ENCODE measurements at places on chromosomes 3 and 15.

DNA sequence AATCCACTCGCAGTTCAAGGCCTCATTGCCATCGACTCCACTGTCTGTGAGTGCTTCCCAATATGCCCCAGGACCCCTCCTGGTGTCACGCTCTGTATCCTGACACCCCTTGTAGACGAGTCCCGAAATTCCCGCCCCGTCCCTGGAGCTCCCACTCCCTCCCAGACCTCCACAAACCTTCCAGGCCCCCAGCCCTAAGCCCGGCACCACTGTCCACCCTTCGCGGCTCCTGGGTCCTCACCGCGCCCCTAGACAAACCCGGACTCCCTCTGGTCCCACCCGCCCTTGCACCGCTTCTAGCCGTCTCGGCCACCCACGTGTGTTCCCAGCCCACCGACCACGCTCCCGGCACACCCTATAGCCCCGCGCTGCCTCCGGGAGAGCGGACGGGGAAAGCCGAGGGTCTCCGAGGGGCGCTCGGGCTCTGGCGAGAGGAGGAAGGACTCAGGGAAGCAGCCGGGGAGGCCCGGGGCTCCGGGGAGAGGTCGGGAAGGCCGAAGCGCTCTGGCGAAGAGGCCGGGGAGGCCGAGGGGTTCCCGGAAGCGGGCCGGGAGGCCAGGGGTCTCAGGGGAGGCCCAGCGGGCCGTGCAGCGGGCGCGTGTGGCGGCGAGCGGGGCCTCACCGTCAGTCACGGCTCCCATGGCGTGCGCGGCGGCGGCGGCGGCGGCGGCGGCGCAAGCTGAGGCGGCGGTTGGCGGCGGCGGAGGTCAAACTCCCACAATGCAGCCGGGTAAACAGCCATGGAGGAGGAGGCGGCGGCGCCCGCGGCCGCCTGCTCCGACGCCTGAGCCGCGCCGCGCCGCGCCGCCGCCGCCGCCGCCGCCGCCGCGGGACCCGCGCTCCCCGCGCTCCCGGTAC lies at the start of the genes ATXN7 and THOC7:
ATXN7 (plus strand) TSS at position 718 of the 858 bp plus-strand sequence. CDS start 48,732 bp downstream, outside the sequence.
THOC7 (minus strand) TSS at position 656 of the 858 bp plus-strand sequence; CDS start at position 641, 15 bp downstream.
- peak; percentile 65 for DNase-seq

DNA sequence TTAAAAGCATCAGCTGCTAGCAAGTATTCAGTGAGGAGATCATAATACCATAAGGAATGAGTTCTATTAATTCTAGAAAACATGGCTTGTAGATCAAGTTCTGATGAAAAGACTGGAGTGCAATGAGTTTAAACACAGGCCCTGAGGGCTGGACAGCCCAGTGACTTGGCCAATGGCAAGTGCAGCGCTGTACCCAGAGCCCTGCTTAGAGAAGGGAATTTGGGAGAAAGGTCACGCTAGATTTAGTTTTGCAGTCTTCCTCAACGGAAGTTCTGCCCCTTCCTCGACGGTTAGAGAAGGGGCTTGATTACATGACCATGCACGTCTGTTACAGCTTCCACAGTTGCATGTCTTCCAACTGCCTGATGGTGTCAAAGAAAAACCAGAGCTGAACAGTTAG lies 4.0 kb downstream of the TMEM212 start:
- no peak for DNase-seq

DNA sequence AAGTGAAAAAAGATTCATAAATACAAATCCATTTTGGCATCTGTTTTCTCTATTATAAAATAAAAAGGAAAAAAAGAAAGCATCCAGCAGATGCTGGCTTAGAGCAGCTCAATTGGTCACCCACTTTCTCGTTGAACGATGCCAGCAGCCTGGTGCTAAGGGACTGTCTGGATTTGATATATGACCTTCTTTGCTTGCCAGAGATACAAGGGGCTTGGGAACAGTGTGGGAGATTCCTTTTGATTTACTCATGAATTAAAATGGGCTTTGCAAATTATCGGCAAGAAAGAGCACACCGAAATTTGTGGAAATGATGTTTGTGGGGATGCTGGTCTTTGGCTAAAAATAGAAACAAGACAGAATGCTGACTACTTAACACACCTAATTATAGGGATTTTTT lies 210.3 kb upstream of the STT3B start:
- DNase-seq: no peak

DNA sequence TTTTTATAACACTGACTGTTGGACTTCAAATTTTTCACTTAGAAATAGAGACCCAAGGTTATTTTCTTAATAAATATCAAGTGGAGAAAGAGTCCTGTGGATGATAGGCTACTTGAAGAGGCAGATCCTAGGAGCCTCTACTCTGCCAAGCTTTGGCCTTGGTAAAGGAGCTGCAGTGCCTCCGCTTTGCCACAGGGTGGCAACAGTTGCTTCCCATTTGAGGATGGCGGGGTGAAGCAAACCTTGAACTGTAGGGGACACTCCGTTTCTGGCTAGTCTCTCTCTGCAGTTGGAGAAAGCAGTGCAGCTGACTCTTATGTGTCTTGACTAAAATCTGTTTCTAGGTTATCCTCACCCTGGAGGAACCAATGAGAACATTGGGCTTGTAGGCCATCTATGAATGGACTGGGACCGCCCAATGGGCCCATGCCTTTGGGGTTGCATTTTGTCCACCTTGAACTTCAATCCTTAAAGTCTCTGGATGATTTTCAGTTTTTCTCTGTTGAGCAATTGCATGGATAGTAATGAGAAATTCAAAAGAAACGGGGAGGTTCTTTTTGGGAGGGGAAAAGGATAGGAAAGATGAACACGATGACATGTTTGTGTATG lies 9.8 kb downstream of the SCG5 start:
- DNase-seq: peak; percentile 56

DNA sequence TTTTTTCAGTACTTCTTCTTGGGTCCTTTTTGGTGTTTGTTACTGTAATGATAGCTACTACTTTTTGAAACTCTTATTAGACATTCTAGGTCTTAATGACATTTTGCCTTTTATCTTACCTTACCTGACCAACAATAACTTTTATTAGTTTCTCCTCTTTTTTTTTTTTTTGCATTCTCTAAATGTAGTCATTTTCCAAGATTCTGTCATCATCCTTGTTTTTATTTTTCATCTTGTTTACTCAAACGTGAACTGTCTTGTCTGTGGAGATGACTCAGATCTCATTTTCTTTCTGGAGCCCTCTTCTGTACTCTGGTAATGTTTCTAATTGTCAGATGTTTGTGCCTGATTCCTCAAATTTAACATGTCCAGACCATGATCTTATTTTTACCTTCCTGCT lies 2.9 kb downstream of the ABHD5 start:
- no peak for DNase-seq

DNA sequence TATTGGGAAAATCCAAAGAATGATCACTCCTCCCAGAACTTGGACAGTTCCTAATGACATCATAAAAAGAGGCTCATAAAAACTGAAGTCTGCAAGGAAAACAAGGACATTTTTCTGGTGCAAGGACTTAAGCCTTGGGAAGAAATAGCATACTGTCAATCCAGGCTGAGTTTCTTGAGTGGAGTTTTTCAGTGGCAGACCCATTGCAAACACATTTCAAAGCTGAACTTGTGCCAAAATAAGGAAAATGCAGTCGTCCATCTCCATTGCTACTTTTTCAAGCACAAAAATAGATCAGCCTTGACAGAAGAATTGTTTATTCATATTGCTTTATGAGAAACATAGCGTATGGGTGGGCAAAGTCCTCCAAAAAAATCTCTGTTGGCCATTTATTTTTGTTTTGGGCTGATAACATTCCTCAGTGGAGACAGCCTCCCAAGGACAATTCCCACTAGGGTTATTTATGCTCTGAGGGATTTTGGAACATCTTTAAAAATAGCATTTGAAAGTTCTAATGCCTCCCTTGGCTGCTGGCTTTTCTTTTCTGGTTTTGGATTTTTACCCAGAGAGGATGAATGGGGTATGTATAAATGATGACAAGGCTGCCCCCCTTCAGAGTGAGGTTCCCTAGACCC lies 220.0 kb downstream of the CADPS start:
- DNase-seq: no peak

DNA sequence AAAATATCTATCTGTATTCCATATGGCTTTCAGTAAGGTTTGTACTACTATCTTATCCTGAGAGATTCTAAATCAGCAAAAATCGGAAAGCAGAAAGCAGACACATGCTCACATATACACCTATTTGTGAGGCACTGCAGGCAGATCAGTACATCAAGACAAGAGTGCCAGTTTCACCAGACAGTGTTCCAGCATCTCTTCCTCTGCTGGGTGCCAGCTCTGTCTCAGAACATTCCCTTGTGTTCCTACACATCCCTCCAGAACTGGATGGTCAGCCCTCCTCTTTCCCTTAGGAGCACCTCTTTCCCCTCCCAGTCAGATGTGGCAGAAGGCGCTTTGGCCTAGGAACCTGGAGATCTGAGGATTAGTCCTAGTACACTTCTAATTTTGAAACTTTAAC lies 121.3 kb upstream of the IL12A start:
- DNase-seq: no peak

GRCh38 chr3:181497358-181497757 lies 214.4 kb upstream of the SOX2 start:
- DNase-seq: no peak

GRCh38 chr15:39746176-39746575 lies 36.5 kb downstream of the FSIP1 start:
- no peak for DNase-seq

DNA sequence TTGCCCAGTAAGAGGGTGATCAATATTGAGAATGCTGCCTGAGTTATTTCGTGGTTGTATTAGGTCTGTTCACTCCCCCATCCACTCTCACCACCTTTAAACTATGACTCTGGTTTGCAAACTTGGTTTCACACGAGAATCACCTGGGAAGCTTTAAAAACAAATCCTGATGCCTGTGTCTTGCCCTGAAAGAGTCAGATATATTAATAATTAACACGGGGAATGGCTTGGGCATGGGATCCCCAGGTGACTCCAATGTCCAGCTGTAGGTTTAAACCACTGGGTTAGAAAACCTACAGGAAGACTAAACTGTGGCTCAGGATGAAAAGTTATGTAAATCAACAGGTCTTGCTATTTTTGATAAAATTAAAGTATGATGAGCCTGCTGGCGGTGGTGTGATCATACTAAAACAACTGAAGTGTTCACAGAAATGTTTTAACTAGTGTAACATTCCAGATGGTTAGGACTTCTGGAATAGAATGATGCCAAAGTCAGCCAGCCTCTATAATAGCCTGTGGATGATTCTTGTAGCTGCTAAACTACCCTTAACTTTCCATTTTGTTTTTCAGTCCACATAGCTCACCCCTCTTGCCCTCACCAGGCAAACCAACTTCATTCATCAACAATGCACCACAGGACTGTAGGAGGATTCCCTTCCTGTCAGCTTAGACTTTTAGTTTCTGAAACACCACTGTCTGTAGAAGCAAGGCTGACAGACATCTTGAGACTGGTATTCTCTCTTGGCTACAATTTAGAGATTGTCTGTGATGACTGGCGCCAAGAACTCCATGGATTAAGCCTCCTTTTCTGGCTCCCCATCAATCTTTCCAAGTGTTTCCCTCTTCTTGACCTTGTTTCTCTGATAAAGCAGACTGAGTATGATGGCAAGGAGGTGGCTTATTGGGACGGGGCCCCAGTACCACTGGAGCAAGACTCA lies 119.1 kb upstream of the ADAMTS9 start:
- no peak for DNase-seq

- DNase-seq: peak; percentile 58
Measured at GRCh38 chr15:60326824-60327654, 70.7 kb downstream of the ANXA2 start.

DNA sequence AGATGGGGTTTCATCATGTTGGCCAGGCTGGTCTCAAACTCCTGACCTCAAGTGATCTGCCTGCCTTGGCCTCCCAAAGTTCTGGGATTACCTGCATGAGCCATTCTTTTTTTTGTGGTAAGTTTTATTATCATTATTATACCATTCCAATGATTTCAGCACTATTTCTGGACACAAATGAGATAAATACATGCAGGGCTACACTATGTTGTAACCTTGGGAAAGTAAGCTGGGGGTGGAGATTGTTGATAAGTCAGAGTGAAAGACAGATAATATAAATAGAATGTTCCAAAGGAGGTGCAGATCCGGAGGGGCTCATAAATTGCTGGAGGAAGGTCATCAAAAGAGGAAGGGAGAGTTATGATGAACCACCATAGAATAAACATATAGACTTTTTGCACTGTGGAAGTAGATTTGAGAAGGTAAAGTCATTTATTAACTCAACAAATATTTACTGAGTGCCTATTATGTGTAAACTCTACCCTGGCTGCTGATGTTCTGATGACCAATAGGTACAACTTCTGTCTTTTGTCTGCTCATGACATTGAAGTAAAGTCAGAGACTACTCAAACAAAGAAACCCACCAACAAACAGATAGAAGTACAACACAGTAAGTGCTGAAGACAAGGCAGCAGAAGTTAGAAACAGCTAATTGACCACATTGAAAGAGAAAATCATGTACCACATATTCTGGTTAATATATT lies 478.9 kb upstream of the GOLIM4 start:
- no peak for DNase-seq

- DNase-seq: no peak
Measured at GRCh38 chr3:31502803-31503221, 29.9 kb upstream of the STT3B start.

DNA sequence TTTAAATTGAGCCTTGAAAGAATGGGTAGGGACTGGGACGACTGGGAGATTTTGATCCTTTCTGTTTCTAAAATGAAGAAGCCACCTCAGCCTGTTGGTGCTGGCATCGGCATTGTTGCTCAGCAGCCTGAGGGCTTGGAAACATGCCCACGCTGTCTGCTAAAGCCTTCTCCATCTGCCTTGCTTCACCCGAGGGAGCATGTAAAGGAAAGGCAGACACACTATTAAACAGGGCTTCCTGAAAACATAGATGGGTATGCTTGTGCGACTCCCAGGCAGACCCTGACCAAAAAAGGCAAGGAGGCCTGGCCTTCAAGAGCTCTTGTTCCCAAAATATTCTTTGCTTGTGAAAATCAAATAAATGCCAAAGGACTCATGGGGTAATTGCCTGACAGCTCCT lies 84.2 kb upstream of the SLC4A7 start:
- peak; percentile 85 for DNase-seq

- no peak for DNase-seq
Measured at GRCh38 chr3:152477422-152477821, 208.7 kb downstream of the MBNL1 start.

DNA sequence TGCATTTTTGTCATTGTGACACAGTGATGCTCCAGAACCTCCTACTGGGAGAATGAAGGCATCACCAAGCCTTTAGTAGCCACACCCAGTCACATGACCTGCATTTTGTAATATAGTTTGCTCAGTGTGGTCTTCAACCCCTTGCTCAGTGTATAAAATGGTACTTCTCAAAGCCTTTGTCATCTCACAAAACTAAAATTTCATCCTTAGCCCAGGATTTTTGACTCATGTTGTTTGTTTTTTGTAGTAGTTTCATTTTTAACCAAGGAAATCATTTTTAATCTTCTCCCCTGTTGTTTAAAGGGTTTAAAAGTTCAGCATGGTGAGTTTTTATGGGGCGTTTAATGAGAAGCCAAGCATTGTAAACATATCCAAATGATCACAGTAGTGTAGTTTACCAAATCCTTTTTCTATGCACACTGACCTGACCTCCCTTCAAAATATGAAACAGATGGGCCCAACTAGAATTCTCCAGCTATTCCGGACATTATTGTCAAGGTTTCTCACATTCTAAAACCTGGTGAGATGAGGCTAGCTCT lies 123.5 kb upstream of the IL12A start:
- DNase-seq: no peak
